RWPE2 (cell line): ENCODE measurements at places on chromosomes 3 and 15.

GRCh38 chr3:63968612-63969350 lies 54.5 kb downstream of the PSMD6 start:
- peak overlapping the region; percentile 63 for H3K27ac ChIP-seq
- H3K27me3 ChIP-seq: no peaks in the 10 kb centered on the region
- no peak for DNase-seq
- no peak overlapping the region for H3K4me3 ChIP-seq
- H3K36me3 ChIP-seq: no peaks in the 10 kb centered on the region
- peaks cover 34% of the 10 kb centered on the region for H3K4me1 ChIP-seq

GRCh38 chr15:79166311-79166955 lies 75.9 kb upstream of the RASGRF1 start:
- no peaks in the 10 kb centered on the region for H3K36me3 ChIP-seq
- H3K27ac ChIP-seq: no peak overlapping the region
- DNase-seq: peak; percentile 57

- no peaks in the 10 kb centered on the region for H3K4me1 ChIP-seq
Observed at GRCh38 chr3:29465836-29466235, 185.0 kb downstream of the RBMS3 start.

DNA sequence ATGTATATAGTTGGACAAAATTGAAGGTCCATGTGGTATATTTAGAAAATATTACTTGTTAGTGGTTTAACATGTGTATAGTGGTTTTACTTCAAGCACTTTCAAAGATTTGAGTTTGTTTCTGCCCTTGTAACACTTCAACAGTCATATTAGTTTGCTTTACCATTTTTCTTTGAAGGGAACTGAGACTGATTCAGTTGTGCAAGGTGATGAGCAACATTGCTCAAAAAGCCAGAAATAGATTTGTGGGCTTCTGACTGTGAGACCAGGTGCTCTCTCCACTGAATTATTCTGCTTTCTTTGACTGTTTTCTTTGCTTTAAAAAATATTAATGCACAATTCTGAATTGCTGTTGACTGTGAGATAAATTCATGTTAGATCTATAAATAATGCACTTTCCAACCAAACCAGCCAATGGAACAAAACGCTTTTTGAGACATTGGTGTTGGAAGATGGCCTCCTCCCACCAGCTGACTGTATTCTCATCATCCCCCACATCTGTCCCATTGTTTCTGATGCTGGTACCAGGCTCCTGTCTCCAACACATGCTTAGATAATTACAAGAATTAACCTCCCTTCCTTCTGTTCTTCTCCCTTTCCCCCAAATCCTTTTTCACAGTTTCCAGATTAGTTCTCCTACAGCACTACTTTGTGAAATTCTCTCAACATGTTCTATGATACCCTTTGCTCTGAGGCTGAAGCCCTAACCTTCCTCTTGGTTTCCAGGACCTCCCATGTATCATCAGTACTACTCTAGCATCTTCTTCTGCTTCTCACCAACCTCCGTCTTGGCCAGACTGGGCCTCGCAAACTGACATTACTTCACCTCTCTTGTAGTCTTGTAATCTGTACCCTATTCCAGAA lies 27.9 kb downstream of the PLCL2 start:
- H3K4me3 ChIP-seq: no peak overlapping the region
- H3K4me1 ChIP-seq: no peaks in the 10 kb centered on the region
- no peak overlapping the region for H3K27ac ChIP-seq
- DNase-seq: no peak
- no peaks in the 10 kb centered on the region for H3K36me3 ChIP-seq

- H3K27me3 ChIP-seq: no peaks in the 10 kb centered on the region
- peaks cover 13% of the 10 kb centered on the region for H3K4me1 ChIP-seq
- peak within 1 kb of the TSS; percentile 49 for H3K27ac ChIP-seq
- H3K4me3 ChIP-seq: peak within 1 kb of the TSS; percentile 81
- peaks cover 36% of the 10 kb centered on the region for H3K36me3 ChIP-seq
- peak; percentile 100 for DNase-seq
Observed at GRCh38 chr15:97960364-97961066, at the start of gene ARRDC4. ARRDC4 (plus strand) TSS chr15:97960703; CDS start chr15:97960862, 159 bp downstream.

DNA sequence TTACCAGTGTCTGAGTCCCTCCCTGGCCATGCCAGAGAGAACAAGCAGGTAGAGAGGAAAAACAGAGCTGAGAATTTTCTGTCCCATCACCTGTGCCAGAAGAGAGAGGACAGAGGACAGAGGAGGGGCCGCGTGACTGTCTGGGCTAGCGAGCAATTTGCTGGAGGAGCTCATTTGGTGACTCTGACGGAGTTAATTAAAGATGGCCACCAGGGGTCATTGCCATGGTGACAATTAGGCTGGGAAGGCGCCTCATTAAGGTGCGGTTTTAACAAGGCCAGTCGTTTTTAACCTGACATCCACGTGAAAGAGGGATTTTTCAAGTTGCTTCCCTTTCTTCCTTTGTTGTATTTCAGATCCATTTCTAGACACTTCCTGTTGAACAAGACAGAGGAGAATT lies 72.4 kb downstream of the RHCG start:
- no peak for DNase-seq

GRCh38 chr3:150936693-150937092 lies 31.5 kb upstream of the MINDY4B start:
- no peak overlapping the region for H3K4me3 ChIP-seq
- no peak for DNase-seq
- H3K36me3 ChIP-seq: no peaks in the 10 kb centered on the region

- DNase-seq: no peak
- H3K27ac ChIP-seq: no peak overlapping the region
- no peaks in the 10 kb centered on the region for H3K4me1 ChIP-seq
- H3K27me3 ChIP-seq: no peaks in the 10 kb centered on the region
Observed at GRCh38 chr15:48040166-48040817, 80.5 kb upstream of the SLC24A5 start.

GRCh38 chr15:32677238-32677750 lies 35.8 kb downstream of the SCG5 start:
- no peak for DNase-seq
- H3K36me3 ChIP-seq: no peaks in the 10 kb centered on the region
- H3K4me1 ChIP-seq: peaks cover 5% of the 10 kb centered on the region
- H3K27ac ChIP-seq: no peak overlapping the region
- no peak overlapping the region for H3K4me3 ChIP-seq

DNA sequence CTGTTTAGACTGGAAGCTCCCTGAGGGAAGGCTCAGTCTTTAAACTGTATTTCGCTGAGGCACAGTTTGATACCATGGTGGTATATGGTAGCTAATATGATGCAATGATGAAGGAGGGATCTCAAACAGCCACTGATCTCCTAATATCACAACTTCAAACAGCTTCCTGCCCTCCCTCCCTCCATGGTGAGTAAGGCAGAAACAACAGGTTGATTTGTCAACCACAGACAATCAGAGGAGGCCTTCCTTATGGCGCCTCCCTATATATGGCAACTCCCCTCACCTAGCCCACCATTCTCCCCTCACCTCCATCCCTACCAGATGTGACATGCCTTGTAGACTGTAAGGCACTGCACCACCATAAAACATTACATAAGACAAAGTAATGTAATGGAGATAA lies 316.5 kb upstream of the ICE2 start:
- no peaks in the 10 kb centered on the region for H3K36me3 ChIP-seq
- peaks cover 5% of the 10 kb centered on the region for H3K27me3 ChIP-seq
- DNase-seq: no peak
- peaks cover 3% of the 10 kb centered on the region for H3K4me1 ChIP-seq

DNA sequence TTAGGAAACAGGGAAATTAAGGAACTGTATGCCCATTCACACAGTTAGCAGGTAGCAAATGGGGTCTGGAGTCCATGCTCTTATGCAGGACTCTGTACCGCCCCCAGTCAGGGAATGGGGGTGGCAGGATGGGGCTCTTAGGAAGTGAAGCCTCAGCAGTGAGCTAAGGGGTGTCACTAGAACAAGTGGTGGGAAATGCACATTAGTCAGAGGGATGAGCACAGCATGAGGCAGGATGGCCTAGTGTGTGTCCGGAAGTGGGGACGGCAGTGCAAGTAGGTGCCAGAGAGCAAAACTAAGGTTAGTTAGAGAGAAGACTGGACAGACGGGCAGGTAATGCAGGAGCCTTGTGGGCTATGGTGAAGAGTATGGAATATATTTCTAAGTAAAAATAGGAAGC lies 60.7 kb downstream of the ST3GAL6 start:
- peaks cover 6% of the 10 kb centered on the region for H3K4me1 ChIP-seq
- no peaks in the 10 kb centered on the region for H3K27me3 ChIP-seq
- H3K36me3 ChIP-seq: peaks cover 88% of the 10 kb centered on the region
- no peak overlapping the region for H3K4me3 ChIP-seq
- DNase-seq: no peak
- peak overlapping the region; percentile 4 for H3K27ac ChIP-seq

DNA sequence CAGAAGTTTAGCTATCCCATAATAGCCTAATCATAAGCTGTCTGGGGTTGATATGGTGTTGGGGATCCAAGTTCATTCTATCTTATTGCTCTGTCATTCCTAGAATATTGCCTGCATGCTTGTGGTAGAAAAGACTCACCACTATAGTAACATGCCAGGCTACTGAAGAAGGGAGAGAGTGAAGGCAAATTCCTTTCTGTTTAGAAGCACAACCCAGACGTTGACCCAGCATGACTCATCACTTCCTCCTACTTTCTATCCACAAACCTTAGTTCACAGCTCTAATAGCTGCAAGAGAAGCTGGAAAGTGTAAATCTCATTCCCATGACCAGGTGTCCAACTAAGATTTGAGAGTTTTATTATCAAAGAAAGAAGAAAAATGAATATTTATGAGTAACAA lies 57.8 kb upstream of the NMD3 start:
- no peaks in the 10 kb centered on the region for H3K36me3 ChIP-seq
- no peak overlapping the region for H3K4me3 ChIP-seq
- DNase-seq: peak; percentile 53
- H3K4me1 ChIP-seq: peaks cover 3% of the 10 kb centered on the region
- H3K27me3 ChIP-seq: no peaks in the 10 kb centered on the region

DNA sequence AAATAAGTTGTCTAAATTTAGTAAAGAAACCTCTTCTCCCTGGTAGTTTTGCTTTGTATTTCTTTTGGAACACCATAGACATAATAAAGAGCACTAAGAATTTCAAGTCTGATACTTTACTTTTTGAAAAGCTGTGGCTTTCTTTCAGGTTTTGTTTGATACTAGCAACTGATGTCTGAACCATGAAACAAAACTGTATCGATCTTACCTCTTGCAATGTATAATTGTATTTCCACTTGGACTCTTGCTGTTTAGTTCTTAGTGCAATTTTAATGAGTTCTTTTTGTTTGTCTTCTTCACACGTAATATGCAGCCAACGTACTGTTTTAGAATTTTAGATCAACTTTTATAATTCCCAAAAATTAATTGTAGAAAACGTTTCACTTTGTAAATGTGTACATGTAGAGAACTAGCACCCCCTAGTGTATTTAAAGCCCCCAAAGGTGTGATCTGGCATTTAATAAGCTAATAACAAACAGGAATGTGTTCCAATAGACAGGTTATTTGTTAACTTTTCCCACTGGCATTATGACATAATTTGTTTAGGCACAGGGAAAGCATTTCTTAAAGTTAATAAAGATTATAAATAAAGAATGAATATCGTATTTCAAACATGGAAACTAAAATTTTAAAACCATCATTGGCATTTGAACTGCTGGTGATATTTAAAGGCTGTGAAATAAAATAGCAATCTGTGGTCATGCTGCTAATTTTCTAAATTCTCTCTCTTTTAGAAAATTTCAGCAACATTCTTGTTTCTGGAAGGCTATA lies 289.1 kb upstream of the DNAJC19 start:
- DNase-seq: no peak
- H3K27ac ChIP-seq: no peak overlapping the region
- no peaks in the 10 kb centered on the region for H3K36me3 ChIP-seq
- H3K4me3 ChIP-seq: no peak overlapping the region
- no peaks in the 10 kb centered on the region for H3K4me1 ChIP-seq

- H3K4me1 ChIP-seq: peaks cover 13% of the 10 kb centered on the region
- no peaks in the 10 kb centered on the region for H3K27me3 ChIP-seq
- no peak overlapping the region for H3K4me3 ChIP-seq
- DNase-seq: no peak
- H3K36me3 ChIP-seq: peaks cover 44% of the 10 kb centered on the region
Observed at GRCh38 chr3:15787941-15788340, 9.8 kb downstream of the ANKRD28 start.
